ENCODE measurements at places on chromosomes 7 and 10.

- peak; percentile 82 for DNase-seq
Observed at GRCh38 chr10:58412502-58412961, 27.3 kb downstream of the TFAM start.

GRCh38 chr7:26372249-26372648 lies 80.6 kb downstream of the SNX10 start:
- DNase-seq = no peak

DNA sequence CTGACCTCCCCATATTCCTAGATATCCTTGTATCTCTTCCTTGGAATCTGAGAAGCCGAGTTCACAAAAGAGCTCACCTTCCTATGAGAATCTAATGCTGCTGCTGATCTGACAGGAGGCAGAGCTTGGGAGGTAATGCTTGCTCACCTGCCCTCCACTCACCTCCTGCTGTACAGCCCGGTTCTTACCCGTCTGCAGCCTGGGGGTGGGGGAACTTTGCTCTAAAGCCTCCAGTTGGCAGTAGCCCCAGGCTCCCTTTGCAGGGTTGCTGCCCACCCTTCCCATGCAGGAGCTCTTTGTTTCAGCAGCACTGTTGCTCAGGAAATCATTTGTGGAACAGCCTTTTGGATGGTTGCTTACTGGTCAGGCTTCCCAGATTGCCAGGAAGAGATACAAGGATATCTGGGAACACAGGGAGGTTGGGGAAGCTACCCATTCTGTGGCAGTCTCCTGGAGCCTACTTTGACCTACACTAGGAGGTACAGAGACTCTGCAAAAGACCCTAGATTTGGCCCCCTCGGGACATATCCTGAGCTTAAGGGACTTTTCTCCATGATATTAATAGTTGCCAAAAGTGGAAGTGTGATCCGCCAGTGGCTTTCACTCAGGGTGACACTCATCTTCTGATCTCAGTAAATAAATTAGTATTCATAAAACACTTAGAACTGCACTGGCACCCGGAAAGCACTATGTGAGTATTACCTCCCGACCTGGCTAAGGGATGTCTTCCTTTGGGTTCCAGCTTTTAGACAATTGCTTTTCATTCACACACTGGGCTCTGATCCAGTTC lies 363.7 kb upstream of the PODXL start:
- no peak for DNase-seq

DNA sequence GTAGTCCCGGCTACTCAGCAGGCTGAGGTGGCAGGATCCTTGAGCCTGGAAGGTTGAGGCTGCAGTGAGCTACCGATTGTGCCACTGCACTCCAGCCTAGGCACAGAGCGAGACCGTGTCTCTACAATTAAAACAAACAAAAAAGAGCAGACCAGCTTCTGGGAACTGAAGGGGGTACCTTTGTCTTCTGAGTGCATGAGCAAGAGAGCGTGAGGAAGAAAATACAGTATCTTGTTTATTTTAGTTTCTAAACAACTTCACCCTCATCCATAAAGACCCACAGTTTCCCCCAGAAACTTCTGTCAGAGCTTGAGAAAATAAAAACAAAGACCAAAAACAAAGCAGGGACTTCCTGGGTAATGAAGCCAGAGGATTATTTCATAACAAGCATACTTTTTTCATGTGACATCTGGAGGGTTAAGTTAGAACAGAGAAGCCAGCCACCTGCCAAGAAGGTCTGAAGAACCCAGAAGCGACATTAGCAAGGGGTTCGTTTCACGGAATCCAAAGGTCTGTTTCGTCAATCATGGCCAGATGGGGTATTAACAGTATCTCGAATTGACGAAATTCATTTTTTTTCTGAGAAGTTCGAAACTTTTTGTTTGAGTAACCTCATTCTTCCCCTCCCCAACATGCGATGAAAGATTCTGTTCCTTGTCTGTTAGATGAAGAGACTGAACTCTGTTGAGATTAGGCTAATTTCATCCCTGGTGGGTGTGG lies 10.2 kb upstream of the IL2RA start:
- DNase-seq = no peak

DNA sequence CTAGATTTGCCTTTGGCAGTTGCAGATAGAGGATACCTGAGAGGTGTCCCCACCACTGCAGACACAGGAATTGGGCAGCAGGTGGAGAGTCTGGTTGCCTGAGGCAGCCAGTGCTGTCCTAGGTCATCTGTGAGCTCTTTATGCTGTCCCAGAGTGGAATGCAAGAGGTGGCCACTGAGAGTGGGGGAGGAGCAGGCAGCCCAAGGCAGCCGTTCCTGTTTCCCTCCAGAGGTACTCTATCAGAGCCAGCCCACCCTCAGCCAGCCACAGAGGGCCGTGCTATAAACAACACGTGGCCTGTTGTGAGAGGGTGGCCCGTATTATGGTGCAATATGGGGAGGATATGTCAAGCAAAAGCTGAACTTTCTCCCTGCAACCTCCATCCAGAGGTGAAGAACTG lies 8.5 kb downstream of the LRRC18 start:
- no peak for DNase-seq

GRCh38 chr10:125091891-125092290 lies 68.5 kb downstream of the CTBP2 start:
- DNase-seq = peak; percentile 47

DNA sequence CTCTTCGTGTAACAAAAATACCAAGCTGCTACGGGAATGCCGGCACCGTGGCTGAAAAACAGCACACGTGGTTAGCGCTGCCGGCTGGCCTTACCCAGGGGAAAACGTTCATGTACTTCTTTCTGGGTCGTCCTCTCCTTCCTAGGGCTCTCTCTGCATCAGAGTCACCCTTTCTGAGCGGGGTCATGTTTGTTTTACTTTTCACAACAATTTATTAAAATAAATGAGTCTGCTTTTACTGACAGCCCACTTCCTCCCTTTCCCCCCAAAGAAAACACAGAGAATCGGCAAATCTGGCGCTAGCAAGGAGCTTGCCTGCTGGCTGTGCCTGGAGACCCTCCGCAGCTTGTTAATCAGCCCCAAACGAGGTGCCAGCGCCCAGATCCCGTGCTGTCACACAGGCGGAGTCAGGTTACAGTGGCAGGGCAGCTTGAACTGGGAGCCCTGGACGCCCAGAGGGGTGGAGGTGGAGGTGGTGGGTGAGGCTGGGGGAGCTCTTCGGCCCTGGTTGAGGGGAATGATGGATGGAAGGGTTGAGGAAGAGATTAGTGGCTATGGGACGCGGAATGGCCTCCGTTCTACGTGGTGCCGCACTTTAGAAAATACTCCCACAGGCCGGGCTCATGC lies 162.2 kb upstream of the TNS3 start:
- DNase-seq = peak; percentile 32

GRCh38 chr7:66950763-66951162 lies 29.7 kb downstream of the TMEM248 start:
- DNase-seq = no peak

GRCh38 chr10:4467481-4467880 lies 358.5 kb upstream of the AKR1E2 start:
- no peak for DNase-seq

DNA sequence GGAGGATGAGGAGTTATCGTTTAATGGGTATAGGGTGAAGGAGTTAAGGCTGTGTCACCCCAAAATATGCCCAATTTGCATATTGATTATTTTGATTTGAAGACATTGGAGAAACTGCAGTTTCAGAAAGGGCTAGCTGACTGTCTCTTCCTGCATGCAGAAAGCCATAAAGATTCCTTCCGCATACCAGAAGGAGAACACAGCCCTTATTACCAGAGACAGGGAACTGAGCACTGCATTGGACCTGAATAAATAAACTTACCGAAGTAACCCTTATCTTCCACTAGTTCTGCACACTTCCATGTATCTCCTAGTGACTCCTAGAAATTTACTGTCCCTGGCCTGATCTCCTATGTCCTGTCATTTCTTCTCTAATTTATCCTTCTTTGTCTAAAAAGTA lies 821.9 kb upstream of the AUTS2 start:
- DNase-seq = no peak

DNA sequence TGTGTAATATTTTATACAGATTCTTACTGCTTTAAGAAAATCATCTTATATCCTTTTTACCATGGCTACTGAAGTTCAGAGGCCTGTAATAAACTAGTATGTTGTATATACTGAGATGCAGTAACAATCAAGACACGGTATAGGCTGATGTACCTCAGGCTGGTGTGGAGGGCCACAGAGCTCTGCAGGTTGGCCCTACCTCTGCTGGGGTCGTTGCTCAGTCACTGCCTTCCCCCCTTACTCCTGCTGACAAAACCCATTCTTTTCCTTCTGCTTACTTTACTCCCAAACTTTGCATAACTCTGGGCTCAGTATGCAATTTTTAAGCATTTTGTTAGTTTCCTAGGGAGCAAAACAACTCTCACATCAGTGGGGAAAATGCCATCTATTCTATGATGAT lies 200.1 kb upstream of the FOXP2 start:
- DNase-seq = no peak

DNA sequence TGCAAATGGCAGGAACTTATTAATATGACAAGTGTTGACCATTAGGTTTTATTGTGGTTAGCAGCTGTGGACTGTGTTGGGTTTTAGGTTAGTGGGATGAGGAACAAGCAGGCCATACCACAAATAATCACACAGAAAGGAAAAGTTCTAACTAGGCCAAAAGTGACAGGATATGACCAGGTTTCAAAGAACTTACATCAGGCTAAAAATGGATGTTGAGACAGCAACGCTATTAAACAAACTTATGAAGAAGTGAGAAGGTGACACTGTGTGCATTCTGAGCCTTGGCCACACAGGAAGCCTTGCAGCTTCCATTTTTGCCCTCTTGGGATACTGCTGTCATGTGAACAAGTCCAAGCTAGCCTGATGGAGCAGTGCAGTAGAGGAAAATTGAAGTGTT lies 568.8 kb downstream of the HTR7 start:
- no peak for DNase-seq

- peak; percentile 12 for DNase-seq
Observed at GRCh38 chr10:46229144-46229563, 57.6 kb upstream of the ANTXRL start.

DNA sequence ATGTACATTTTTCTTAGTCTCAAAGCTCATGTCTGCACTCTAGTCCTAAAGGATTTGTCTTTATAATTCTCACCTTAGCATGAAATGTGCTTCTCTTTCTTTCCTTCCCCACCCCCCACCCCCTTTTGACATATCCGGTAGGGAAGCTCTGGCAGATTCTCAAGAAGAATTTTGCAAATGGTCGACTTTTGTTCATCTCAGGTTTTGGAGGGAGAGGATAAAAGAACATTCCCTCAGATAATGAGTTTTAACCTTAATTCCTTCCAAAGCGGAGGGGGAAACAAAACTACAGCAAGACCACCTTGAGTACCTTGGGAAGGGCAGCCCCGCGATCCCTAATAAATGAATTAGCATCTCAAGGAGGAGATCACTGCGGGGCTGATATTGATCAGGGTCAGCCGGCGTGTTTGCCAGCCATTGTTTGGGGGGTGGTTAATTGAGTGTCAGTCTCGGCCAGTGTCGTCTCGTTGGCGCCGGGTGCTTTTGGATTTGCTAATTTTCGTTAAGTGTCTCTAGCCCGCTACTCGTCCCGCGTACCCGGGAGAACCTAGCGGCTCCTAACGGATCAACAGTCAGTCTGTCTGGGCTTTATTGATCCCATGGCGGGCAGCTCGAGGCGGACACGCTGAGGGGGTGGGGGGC lies 874 bp upstream of the BAMBI start:
- DNase-seq = no peak

GRCh38 chr10:3427950-3428354 lies 255.4 kb upstream of the PITRM1 start:
- DNase-seq = no peak

- no peak for DNase-seq
Observed at GRCh38 chr10:29055101-29055500, 233.8 kb upstream of the LYZL1 start.

GRCh38 chr10:99850021-99850766 lies 67.8 kb downstream of the ABCC2 start:
- DNase-seq = no peak

- DNase-seq = no peak
Observed at GRCh38 chr7:98200364-98200763, 10.9 kb upstream of the BHLHA15 start.

GRCh38 chr7:151539088-151539671 lies 19.5 kb upstream of the RHEB start:
- peak; percentile 29 for DNase-seq

- peak; percentile 56 for DNase-seq
Observed at GRCh38 chr10:8498881-8499280, 444.4 kb downstream of the GATA3 start.

GRCh38 chr10:87764072-87764934 lies 53.7 kb downstream of the ATAD1 start:
- no peak for DNase-seq

DNA sequence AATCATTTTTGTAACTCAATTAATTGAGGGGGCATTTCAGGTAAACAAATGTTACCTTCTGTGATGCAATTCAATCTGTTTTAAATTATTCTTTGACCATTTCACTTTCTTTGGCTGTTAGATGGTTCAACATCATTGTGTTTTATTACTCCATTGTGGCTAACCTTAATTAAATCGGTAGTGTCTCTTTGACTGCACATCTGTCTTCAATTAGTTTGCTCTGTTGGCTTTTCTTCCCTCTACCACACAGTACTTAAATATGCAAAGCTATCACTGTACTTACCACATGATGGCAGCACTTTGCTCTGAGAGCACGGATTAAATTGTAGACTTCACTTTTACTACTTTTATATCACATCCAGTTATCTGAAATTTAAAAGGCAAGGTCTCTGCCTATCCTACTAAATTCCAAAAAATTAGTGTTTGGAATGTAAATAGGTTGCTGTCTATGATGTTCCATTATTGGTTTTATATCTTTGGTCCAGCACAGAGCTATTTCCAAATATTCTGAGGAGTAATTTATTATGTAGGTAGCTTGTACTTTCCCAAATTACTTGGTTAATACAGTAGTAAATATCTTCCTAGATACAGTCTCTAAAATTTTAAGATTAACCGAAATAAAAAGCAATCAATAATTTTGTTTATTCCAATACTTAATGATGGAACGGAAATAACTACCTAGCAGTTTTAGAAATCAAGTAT lies 352.0 kb downstream of the PCLO start:
- DNase-seq = peak; percentile 50

DNA sequence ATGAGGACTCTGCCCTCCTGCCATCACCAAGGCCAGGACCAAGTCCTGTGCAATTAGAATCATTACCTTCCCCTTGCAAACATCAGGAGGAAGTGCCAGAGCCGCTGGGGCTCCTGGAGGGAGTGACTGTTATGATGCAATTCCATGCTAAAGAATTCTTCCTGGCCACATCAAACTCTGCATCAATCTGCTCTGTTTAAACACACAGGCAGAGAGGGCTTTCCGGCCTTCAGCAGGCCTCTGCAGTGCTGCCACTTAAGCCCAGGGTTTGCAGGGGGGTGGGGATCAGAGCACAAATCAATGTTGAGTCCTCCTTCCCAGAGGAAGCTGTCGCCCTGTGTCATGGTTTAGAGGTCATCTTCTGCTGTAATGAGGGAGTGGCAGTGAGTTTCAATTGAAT lies 58.1 kb downstream of the CTBP2 start:
- DNase-seq = peak; percentile 84

GRCh38 chr10:26855186-26855585 lies 5.6 kb downstream of the ABI1 start:
- DNase-seq = peak; percentile 35

- DNase-seq = no peak
Observed at GRCh38 chr7:8125680-8126444, 136.1 kb downstream of the ICA1 start.

- no peak for DNase-seq
Observed at GRCh38 chr10:102220612-102221011, 5.5 kb upstream of the ELOVL3 start.

Data from amniotic epithelial cell (primary cell).